Hippocampal formation (tissue), 2 donors: ENCODE measurements at places on chromosomes 2 and 18.

GRCh38 chr2:223720367-223720766 is 117.0 kb downstream of the AP1S3 start:
- no peak for DNase-seq

GRCh38 chr18:74288041-74288440 is 3.7 kb downstream of the CYB5A start:
- DNase-seq = no peak

- no peak for DNase-seq
Observed at GRCh38 chr18:26981360-26982082, 116.0 kb upstream of the AQP4 start.

DNA sequence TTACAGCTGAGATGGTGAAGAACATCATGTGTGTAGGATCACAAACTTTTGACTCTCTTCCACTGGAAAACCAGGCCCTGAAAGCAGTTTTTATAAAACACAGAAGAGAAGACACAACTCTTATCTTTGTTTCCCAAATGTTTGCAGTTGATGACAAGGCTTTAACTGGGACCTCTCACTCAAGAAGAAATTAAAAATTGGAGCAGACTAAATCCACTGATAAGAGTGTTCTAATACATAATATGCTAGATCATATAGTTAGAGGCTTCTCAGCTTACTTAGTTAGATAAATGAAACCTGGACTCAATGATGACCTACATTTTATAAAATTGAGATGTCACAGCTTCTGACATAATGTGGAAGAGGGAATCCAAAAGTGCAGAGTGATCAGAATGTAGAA is 158.3 kb upstream of the WDSUB1 start:
- no peak for DNase-seq

GRCh38 chr2:148238561-148238960 is 217.7 kb downstream of the MBD5 start:
- DNase-seq = no peak

GRCh38 chr2:118094503-118094902 is 6.2 kb downstream of the INSIG2 start:
- DNase-seq = no peak

GRCh38 chr18:31657823-31658669 is 26.3 kb downstream of the B4GALT6 start:
- DNase-seq = no peak

DNA sequence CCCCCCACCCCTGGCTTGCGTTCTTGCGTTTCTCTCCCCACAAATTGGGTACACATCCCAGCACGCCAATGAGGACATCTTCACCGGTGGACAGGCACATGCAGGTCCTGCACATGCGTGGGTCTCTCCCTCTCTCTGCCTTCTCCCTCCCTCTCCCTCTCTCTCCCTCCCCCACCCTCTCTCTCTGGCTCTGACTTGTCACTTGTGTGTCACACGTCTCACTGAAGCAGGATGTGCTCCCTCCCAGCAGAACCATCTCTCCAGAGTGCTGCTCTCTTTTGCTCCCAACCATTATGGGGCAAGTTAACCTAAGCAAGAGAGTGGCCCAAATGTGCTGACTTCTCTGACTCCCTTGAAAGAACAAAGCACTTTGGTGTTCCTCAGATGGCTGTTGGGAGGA is 120.8 kb upstream of the CAB39 start:
- no peak for DNase-seq

DNA sequence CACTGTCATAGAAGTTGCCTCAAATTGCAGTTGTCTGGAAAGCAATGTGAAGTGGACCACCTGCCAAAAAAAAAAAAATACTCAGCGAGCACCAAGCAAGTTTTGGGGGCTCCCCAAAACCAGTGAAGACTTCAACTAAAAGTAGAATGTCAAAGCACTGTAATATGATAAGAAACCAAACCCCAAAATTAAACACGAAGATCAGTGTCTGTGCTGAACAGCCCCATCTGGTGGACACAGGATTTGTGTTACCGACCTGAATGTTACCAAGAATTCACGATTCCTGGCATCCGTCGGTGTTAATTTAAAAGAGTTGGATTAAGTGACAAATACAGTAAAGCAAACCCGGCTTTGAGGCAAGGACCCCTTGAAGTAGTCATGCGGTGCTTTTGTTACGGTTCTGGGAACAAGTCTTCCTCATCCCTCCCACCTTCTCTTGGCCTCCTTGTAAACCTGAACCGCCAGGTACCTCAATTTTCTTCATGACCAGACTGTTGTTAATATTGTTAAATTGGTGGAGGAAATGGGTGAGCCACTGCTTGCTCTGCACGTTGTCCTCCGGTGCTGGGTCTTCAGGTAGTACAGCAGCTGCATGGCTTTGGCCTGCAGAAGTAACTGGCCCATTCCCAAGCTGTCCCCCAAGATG is 31.3 kb upstream of the SSB start:
- peak; percentile 40 for DNase-seq

- DNase-seq = peak; percentile 30
Observed at GRCh38 chr2:54176577-54176976, 61.2 kb downstream of the ACYP2 start.

DNA sequence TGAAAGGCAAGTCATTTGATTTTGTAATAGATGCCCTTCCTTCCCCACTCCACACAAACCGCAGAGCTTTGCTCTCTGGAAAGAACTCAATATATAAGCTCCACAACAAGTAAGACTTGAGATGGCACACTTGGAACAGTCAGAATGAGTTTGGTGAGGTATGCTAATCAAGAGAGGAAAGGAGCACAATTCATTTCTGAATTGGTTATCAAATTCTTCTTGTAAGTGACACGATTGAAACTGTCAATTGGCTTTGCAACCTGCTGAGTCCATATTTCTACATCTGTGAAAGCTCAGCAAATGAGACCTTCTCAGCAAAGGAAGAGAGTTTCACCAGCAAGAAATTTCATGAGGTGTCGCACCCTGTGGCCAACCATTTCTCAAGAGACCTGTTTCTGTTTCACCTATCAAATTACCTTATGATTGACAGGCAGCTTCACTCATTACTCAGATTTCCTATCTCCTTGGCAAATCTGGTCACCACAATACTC is 19.1 kb downstream of the CTLA4 start:
- DNase-seq = no peak

- DNase-seq = no peak
Observed at GRCh38 chr2:242035858-242036652, 166.5 kb downstream of the RTP5 start.

GRCh38 chr2:1494257-1494656 is 81.0 kb downstream of the TPO start:
- DNase-seq = no peak

DNA sequence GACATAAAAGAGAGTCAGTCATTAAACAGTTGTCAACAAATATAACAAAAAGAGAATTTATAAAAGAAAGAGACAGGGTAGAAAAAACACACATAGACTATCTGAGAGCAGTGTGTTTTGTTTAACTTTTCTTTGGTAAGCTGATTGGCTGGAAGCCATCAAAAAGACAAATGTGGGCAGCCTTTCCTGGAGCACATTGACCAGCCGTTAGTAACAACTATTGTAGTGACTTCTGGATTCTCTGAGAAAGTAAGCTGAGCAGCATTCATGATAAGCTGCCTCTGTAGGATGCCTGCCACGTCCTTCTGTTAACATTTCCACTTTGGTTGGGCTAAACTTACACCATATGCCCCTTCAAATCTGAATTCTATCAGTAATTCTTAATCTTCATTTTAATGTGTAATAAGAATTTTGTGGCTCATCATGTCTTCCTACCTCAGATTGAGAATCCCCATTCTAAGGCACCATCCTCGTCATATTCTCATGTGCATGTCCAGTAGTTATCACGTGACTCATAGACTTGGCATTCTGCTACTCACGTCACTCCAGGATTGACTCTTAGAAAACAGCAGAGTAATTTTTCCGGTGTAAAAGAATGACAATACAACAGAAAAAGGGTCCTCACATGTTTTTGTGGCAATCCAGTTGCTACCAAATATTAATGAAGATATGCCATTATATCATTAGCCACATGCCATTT is 43.4 kb upstream of the DNAJC10 start:
- DNase-seq = no peak

- no peak for DNase-seq
Observed at GRCh38 chr2:96116424-96116878, at the start of gene ADRA2B. Gene ADRA2B, minus strand, starts transcription at chr2:96116571. Its CDS starts 422 bp downstream, at chr2:96116149.

- DNase-seq = peak; percentile 48
Observed at GRCh38 chr2:233209533-233210171, 41.8 kb upstream of the ATG16L1 start.

DNA sequence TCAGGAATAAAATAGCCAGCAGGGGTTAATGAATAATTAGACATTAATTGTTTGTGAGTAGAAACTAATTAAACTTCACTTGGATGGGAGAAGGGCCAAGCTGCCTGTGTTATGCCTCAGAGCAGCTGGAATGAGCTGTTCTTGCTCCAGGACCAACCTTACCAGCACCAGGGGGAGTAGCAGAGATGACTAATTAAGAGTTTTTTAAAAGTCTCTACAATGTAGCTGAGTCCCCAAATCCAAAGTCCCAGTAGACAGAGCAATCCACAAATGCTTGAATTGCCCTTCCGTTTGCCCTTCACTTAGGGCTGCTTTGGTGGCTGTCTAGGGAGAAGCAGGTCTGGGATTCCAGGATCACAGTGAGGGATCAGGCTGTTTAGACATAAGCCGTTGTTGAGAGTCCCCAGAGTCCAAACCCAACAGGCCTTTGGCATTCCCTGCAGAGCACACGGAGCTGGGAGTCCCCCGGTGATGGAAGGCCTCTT is 59.4 kb downstream of the RHOB start:
- DNase-seq = no peak

DNA sequence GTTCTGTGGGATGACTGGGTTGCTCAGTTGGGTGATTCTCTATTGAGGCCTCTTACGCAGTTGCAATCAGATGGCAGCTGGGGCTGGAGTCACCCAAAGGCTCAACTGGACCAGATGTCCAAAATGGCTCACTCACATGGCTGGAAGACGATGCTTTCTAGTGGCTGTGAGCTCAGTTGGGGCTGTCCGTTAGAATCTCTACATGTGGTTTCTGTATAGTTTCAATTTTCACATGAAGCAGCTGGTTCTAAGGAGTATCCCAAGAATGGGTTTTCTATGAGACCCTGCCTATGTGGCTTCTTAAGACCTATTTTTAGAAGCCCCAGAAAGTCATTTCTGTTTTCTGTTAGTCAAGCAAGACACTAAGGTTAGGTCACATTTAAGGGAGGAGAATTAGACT is 4.4 kb downstream of the XRCC5 start:
- DNase-seq = no peak

GRCh38 chr2:15806801-15807417 is 133.4 kb upstream of the MYCN start:
- no peak for DNase-seq

GRCh38 chr2:113060396-113060795 is 1.4 kb downstream of the IL36RN start:
- no peak for DNase-seq

- no peak for DNase-seq
Observed at GRCh38 chr2:202141329-202141947, 68.4 kb downstream of the KIAA2012 start.

GRCh38 chr2:120914839-120915521 is 179.3 kb downstream of the GLI2 start:
- no peak for DNase-seq

DNA sequence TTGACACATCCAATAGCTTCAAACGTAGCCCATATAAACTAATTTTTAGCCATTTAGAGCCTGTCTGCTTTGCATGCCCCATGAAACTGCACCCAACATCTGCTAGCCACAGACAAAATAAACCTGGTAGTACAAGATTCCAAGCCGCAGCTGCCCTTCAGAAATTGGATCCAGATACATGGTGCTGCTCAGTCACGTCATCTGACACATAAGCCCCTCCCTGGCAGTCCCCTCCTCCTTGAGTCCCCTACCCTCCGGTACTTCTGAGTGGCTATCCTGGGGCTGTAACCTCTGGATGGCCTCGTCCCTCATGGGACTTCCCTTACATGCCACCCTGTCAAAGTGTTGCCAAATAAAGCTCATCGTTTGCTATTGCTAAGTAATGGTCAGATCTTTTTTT is 33.8 kb downstream of the PROC start:
- DNase-seq = no peak

GRCh38 chr18:79725486-79725885 is 45.9 kb downstream of the CTDP1 start:
- DNase-seq = no peak

DNA sequence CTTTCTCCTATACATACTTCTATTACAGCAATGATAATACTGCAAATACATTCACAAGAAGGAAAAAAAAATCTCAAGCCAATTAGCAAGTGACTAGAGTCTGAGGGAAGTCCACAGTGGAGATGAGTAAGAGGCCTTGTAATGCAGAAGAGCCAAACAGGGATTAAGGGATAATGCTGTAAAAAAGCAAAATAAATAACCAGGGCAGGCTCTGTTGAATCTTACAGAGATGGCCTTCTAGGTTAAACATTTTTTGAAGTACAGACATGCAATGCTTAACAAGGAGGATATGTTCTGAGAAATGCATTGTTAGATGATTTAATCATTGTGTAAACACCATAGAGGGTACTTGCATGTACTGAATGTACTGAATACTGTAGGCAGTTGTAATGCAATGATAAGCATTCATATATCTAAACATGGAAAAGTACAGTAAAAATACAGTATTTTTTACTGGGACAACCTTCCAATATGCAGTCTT is 122.1 kb upstream of the RMDN2 start:
- DNase-seq = no peak

- DNase-seq = no peak
Observed at GRCh38 chr2:74596584-74596983, 42.1 kb downstream of the DOK1 start.

- DNase-seq = no peak
Observed at GRCh38 chr18:80035997-80036396, 1.8 kb downstream of the RBFA start.

- no peak for DNase-seq
Observed at GRCh38 chr2:174300114-174300513, 34.6 kb upstream of the SP9 start.

- no peak for DNase-seq
Observed at GRCh38 chr2:152415231-152415642, 80.3 kb downstream of the FMNL2 start.

DNA sequence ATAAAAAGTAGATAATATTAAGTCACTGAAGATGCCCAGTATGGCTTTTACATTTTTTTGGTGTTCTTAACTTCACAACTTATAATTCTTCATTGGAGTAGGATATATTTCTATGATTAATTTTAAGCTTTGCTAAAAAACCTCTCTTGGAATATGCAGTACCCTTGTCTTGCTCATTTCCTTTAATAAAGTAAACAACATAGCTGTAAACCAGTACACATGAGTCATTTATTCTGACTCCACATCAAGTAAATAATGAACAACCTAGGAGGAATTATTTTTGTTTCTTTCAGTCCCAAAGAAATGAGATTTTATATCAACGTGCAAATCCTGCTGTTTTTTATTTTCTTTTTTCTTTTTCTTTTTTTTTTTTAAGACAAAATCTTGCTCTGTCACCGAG is 869.1 kb downstream of the CNTNAP5 start:
- no peak for DNase-seq

GRCh38 chr18:42564761-42565160 is 550.7 kb downstream of the RIT2 start:
- DNase-seq = peak; percentile 55

DNA sequence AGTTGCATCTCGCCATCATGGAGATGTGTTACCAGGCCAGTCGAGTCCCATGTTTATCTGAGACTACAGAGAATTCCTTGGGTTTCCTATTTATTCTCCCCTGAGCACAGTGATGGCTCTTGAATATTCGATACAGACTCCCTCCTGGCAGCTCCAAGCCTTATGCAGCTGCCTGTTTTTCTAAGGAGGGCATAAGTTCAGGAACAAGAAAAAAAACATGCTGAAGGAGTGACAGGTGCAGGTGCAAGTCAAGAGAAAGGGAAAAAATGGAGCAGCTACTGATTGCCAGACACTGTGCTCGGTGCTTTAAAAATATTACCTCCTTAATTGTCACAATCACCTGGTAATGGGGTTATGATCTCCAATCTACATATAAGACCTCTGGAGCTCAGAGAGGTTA is 177.2 kb upstream of the DPP10 start:
- DNase-seq = no peak
